ENCODE measurements at places on chromosomes 1 and 21.

DNA sequence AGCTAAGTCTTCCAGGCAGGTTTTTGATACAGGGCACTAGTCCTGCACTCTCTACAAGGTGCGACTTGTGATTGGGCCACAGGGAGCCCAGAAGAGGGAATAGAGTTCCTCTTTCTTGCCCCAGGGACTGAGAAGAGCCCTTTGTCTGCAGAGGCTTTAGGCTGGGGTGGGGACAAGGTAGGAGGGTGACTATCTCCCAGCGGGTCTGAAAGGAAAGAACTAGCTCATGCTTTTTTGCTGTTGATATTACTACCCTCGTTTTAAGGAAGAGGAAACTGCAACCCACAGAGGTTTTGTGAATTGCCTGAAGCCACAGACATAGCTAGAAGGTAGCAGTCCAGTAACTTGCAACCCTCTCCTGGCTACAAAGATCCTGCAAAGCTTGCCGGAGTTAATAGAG lies 615.2 kb downstream of the MATN1 start:
- DNase-seq: no peak

DNA sequence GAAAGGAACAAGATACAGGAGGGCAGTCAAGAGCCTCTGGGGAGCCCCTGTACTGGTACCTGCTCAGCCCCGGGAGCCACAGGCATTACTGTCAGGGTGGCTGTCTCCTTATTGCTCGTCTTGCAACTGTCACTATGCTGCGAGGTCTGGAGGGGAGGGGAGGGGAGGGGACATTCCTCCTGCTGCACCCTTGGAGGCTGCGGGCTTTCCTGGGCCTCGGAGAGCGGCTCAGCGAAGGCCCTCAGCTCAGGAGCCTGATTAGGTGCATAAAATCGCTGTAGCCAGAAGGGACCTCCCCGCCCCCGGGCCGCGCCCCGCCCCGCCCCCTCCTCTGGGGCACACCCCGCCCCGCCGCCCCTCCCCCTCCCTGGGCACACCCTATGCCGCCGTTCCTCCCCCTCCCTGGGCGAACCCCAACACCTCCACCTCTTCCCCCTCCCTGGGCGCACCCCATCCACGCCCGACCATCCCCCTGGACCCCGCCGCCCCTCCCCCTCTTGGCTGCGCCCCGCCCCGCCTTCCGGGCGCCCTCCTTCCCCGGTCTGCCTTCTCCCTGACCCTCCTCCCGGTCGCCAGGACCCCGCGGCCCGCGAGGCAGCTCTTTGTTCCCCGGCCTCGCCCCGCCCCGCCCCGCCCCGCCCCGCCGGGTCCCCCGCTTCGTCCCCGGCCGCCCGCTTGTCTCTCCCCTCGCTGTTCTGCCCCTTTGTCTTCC lies 35.5 kb downstream of the CACHD1 start:
- peak; percentile 70 for DNase-seq

- no peak for DNase-seq
These were observed 14.9 kb upstream of the ZNF683 start for GRCh38 chr1:26387447-26387846.

DNA sequence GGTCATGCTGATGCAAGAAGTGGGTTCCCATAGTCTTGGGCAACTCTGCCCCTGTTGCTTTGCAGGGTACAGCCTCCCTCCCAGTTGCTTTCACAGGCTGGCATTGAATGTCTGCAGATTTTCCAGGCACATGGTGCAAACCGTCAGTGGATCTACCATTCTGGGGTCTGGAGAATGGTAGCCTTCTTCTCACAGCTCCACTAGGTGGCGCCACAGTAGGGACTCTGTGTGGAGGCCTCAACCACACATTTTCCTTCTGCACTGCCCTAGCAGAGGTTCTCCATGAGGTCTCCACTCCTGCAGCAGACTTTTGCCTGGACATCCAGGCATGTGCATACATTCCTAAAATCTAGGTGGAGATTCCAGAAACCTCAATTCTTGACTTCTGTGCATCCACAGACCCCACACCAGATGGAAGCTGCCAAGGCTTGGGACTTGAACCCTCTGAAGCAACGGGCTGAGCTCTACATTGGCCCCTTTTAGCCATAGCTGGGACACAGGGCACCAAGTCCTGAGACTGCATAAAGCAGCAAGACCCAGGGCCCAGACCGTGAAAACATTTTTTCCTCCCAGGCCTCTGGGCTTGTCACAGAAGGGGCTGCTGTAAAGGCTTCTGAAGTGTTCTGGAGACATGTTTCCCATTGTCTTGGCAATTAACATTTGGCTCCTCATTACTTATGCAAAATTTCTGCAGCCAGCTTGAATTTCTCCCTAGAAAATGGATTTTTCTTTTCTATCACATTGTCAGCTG lies 466.2 kb upstream of the PBX1 start:
- no peak for DNase-seq

Measured in HEK293T (cell line).